ENCODE measurements at places on chromosomes 5 and 9. TPM values are rescaled to one million over a fixed set of nuclear protein-coding genes. Genes with fewer than 3 reads are reported as not detected.

CCNI2 gene
- 0.51 TPM for total RNA-seq

FAM153A gene
- not detected for total RNA-seq

GRCh38 chr9:132969783-132970182 lies 8.7 kb upstream of the GFI1B start:
- DNase-seq, result no peak

DNA sequence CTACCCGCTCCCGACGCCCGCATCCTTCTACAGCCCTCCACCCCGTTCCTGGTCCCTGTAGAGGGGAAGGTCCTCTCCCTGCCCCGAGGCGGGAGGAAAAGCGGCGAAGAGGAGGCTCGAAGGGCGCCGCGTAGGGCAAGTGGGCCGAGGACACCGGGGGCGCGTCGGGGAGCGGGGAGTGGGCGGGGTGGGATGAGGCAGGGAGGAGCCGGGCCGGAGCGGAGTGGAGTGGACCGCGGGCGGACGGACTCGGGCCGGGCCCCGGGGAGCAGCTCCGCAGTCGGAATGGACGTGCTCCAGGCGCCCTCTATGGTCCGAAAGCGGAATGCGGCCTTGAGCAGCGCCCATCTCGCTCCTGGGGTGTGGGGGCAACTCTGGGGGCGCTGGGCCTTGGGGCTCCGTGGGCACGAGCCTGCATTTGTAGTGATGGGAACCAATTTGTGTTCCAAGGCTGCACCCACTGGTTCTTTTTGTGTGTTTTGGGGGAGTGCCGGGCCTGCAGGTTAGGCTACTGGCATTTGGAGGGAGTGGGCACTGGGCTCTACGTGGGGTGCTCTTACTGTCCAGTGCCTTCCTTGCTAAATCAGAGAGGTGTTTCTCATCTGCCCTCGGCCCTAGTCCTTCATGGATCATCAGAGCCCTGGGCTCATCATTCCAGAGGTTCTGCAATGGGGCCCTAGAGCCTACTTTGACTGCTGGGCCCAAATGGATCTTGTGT lies 7.3 kb downstream of the IRX1 start:
- peak; percentile 61 for DNase-seq

- no peak for DNase-seq
Observed at GRCh38 chr5:114524221-114524620, 162.4 kb downstream of the KCNN2 start.
